Posterior vena cava (tissue), 2 donors: ENCODE measurements at places on chromosomes 5 and 9. TPM values are rescaled to one million over a fixed set of nuclear protein-coding genes. Genes with fewer than 3 reads are reported as not detected.

The ANKRD33B gene
- 3.9 TPM for total RNA-seq

The DHX29 gene
- total RNA-seq = 23.1 TPM

The ANKRD18B gene
- total RNA-seq = not detected

The LCN15 gene
- total RNA-seq = not detected

The RARS1 gene
- total RNA-seq = 55.9 TPM

The STPG3 gene
- not detected for total RNA-seq

The LMAN2 gene
- 72.4 TPM for total RNA-seq

The FOXD4 gene
- 0.32 TPM for total RNA-seq

The SAPCD2 gene
- total RNA-seq = 0.42 TPM

The CCDC152 gene
- total RNA-seq = 0.90 TPM

The CAST gene
- total RNA-seq = 312 TPM

The SLC6A19 gene
- not detected for total RNA-seq

The CYSRT1 gene
- total RNA-seq = 0.32 TPM

The SLC25A48 gene
- total RNA-seq = 0.19 TPM

The MRPL50 gene
- total RNA-seq = 8.9 TPM

The RNF183 gene
- not detected for total RNA-seq

The ARAP3 gene
- 18.8 TPM for total RNA-seq

The SLC34A3 gene
- total RNA-seq = not detected

The GABRB2 gene
- 0.93 TPM for total RNA-seq

The ZNF618 gene
- total RNA-seq = 9.2 TPM

The CYLC2 gene
- not detected for total RNA-seq

The C1QTNF3 gene
- 31.3 TPM for total RNA-seq

The UNC5A gene
- 0.74 TPM for total RNA-seq

The PLPP7 gene
- 9.8 TPM for total RNA-seq

The TXNDC8 gene
- total RNA-seq = not detected

The C8G gene
- total RNA-seq = 1.4 TPM

The SEMA5A gene
- total RNA-seq = 17.6 TPM

The PCDH1 gene
- total RNA-seq = 36.7 TPM

The PTGR1 gene
- total RNA-seq = 30.9 TPM

The FAM81B gene
- not detected for total RNA-seq
